COLO829 (cell line): ENCODE measurements at places on chromosomes 5 and 9.

DNA sequence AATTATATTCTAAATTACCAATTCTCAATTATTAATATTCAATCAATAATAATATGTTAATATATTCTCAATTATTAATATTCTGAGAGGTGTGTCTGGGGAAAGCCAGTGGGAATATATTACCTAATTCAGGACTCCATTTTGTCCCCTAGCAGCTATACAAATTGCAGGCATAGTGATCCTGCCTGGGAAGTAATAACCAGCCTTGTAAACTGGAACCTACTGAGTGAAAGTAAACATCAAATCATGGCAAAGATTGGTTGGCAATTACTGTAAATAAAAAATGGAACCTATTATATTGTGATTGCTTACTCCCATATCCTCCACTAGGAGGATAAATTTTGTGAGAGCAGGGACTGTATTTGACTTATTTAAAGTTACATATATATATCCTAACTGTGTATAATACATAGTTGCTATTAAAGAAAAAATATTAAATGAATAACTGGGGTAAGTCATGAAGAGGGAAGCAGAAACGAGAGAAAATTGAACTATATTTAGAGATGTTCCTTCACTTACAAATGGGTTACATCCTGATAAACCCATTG lies 150.5 kb upstream of the ELL2 start:
- no peak for DNase-seq

DNA sequence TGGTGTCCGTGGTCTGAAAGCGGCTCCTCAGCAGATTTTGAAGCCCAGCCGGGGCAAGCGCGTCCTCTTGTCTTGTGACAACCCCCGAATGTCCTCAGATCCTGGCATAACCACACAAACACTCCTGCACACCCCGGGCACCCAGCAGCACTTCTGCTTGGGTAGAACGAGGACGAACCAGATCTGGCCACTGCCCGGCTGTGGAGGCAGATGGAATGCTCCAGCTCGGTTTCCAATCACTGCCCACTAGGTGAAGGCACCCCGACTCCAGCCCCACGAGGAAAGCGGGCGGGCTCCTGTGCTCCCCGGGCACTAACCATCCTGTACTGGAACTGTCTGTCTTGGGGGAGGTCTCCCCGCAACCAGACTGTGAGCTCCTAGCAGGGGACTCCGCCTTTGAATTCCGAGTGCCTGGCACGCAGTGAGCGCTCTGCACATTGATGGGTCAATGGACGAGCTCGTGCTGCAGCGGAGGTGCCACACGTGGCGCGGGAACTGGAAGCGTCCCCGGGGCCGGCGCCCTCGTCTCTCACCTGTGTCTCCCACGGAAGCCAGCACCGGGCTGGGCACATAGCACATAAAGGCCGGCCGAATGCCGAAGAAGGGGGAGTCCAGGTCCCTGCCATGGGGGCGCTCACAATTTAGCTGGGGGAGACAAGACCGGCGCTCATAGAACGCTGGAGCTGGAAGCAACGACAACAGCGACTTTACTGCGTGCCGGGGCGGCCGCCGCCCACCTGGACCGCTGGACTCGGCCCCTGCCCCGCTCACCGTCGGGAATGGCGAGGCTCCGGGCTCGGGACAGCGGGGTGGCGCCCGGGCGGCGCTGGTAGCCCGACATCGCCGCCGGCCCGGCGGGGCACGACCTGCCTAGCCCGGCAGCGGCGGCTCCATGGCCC lies 608 bp downstream of the ENTR1 start:
- DNase-seq: peak; percentile 51

GRCh38 chr5:139597134-139597533 lies 36.0 kb downstream of the UBE2D2 start:
- DNase-seq: no peak

- DNase-seq: peak; percentile 11
Observed at GRCh38 chr5:123881759-123882244, 369.8 kb downstream of the CSNK1G3 start.

- no peak for DNase-seq
Observed at GRCh38 chr9:114207034-114207810, 51.9 kb downstream of the COL27A1 start.

DNA sequence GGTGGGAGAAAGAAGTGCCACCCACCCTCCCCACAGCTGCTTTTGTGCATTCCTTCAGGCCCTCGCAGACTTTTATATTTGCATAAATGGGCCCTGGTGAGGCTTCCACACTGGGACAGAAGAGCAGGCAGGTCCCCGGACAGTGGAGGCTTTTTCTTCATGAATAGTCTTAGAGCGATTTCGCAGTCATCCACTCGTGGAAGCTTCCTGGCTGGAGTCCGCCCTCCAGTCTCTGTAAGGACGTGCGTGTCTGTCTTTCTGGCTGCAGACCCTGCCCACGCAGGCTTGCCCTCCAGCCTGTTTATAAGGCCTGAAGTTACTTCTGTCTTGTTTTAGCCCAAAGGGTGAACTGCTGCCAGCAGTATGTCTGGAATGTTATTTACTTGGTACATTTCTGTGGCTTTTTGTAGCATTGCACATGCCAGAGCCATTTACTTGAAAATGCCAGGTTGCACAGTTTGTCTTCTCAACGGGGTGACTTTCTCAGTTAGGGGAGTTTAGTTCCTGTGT lies 195.7 kb downstream of the AOPEP start:
- no peak for DNase-seq

GRCh38 chr9:113449376-113449775 lies 14.2 kb upstream of the RGS3 start:
- no peak for DNase-seq

- no peak for DNase-seq
Observed at GRCh38 chr9:87556039-87556438, 58.4 kb downstream of the DAPK1 start.

- no peak for DNase-seq
Observed at GRCh38 chr9:117746263-117746662, 42.1 kb downstream of the TLR4 start.

DNA sequence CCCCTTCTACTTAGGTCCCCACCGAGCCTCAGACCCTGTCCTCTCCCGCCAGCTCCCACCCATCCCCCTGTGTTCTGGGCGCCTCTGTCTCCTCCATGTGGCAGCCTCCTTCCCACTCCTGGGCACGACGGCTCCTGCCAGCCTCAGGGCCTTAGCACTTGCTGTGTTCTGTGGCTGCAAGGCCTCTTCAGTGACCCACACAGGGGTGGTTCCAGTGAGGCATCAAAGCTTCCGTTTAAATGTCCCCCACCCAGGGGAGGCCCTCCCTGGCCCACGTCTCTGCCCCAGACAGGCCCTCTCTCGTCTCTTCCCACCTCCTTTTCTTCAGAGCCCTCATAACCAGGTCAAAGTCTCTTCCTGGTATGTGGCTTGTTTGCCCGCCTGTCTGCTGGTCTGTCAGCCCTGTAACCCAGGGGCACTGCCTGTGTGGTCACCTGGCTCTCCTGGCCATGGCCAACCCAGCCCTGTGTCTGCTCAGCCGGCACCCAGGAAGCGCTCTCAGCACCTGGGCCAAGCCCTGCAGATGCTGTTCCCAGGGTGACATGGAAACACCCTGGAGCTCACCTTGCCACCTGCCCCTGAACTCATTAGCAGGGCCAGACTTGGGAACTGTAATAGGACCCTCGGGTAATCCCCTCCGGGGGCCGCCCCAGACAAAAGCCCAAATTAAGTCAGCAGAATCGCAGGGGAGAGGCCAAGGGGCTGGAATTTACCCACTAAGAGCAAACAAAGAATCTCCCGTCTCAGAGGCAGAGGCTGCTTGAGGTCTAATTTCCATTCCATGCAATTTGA lies 33.7 kb downstream of the LHX3 start:
- DNase-seq: no peak

DNA sequence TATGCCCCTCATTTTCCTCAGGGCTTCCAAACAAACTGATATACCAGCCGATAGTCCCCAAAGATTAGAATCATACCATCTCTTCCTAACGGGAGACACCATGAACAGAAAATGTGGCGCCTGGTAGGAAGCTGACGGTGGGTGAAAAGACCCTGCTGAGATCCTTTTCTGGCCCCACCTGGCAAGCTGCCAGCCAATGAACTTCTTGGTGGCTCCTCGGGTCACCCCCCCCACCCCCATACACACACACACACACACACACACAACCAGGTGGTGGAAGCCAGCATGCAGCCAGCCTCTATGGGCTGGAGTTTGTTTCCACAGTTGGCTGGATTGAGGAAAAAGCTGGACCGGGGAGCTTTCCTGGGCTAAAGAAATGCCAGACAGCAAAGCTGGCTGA lies 4.8 kb upstream of the CCIN start:
- no peak for DNase-seq

- DNase-seq: no peak
Observed at GRCh38 chr9:89667726-89668125, 62.9 kb downstream of the GADD45G start.

- DNase-seq: no peak
Observed at GRCh38 chr5:113552137-113552536, 38.6 kb downstream of the YTHDC2 start.

- no peak for DNase-seq
Observed at GRCh38 chr5:37532976-37533740, 154.0 kb downstream of the WDR70 start.

- no peak for DNase-seq
Observed at GRCh38 chr5:58582019-58582802, 664 bp upstream of the RAB3C start.

GRCh38 chr5:76383126-76383832 lies 19.8 kb upstream of the IQGAP2 start:
- no peak for DNase-seq

DNA sequence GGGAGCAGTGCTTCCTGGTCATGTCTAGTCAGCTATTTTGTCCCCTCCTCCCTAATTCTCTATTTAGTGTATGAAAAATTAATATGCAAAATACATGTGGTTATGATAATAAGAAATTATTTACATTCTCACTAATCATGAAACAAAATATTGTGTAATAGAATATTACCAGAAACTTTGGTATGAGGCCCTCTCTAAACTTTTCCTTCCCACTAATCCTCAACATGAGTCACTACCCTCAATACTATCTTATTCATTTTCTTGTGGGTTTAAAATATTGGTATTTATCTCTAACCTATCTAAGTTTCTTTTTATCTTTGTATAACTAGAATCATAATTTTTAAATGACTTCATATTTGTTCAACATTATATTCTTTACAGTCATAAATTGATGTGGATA lies 545.9 kb upstream of the PTPRD start:
- no peak for DNase-seq

DNA sequence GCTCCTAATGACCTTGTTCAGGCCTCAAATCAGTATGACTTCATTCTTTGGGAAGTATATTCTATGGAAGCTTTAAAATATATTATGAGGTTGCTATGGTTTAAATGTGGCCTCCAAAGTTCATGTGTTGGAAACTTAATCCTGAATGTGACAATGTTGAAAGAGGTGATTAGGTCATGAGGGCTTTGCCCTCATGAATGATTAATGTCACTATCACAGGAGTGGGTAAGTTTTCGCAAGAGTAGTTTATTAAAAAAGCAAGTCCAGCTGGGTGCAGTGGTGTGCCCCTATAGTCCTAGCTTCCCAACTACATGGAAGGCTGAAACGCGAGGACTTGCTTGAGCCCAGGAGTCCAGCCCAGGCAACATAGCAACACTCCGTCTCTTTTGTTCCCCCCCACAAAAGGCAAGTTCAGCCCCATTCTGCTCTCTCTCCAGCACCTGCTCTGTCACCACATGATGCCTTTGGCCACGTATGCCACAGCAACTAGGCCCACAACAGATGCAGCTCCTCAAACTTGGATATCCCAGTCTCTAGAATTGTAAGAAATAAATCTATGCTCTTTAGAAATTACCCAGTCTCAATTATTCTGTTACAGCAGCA lies 105.3 kb downstream of the SIL1 start:
- DNase-seq: no peak

GRCh38 chr9:123478160-123478559 lies 122.2 kb downstream of the CRB2 start:
- DNase-seq: no peak

DNA sequence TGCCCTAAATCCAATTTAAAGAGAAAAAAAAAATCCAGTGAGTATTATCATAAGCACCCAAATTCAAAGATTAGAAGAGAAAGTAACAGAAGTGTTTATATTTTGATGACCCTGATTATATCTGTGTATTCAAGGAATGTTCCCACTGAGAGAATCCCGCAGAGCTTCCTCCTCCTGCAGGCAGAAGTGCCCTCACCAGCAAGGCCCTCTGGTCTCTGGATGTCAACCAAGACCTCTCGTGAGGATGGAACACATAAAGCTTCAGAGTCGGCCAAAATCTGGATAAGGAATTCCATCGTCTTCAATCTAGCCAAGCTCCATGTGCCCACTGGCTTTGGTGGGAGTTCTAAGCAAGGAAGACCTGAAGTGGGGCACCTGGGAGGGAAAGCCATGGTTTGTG lies 18.1 kb downstream of the PTCH1 start:
- DNase-seq: no peak

GRCh38 chr5:106443746-106444145 lies 1227.0 kb downstream of the EFNA5 start:
- DNase-seq: no peak

DNA sequence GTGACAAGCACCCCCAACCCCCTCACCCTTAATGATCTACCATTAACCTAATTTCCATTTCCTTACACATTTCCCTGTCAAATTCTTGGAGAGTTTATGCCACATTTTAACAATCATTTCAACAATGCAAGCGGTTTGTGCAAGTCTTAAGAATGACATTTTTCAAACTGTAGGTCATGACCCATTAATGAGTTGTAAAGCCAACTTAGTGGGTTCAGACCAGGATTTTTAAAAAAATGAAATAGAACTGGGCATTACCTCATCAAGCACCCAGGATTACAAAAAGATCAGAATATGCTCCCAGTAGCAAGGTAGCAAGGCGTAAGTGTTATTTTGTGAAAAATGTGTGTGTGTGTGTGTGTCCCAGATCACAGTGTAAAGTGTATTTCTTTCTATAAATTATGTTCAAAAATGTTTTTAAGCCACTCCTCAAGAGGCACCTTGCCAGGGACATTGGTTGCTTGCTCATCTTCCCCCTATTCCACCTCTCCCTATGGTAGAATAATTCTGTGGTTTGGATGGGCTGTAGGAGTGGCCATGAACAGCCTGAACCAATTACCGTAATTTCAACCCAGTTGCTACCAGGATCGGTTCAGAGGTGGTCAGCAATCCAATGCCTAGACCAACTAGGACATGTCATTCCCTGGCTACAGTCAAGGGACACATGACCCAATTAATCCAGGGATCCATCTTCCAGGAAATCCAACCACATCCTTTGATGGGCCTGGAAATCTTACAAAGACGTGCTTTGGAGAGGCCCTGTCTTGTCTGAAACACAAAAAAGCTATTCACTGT lies 14.4 kb upstream of the TGFBR1 start:
- peak; percentile 92 for DNase-seq

GRCh38 chr9:101064206-101064605 lies 35.7 kb downstream of the PLPPR1 start:
- no peak for DNase-seq

DNA sequence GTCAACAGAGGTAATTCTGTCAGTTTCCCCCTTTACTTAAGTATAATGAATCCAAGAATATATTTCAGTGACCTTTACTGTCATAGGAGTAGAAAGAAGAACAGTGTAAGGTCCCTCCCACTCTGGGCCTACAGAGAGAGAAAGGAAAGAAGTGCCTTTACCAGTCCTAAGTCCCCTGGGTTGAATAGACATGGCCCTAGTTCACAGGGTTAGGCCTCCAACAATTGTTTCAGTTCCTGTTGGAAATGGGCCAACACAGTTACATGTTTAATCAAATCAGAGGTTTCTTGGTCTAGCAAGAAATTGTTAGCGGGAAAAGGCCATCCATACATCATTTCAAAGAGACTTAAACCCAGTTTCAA lies 605.6 kb downstream of the MTRR start:
- DNase-seq: no peak
